ENCODE measurements at places on chromosomes 4 and X. TPM values are rescaled to one million over a fixed set of nuclear protein-coding genes. Genes with fewer than 3 reads are reported as not detected.

DNA sequence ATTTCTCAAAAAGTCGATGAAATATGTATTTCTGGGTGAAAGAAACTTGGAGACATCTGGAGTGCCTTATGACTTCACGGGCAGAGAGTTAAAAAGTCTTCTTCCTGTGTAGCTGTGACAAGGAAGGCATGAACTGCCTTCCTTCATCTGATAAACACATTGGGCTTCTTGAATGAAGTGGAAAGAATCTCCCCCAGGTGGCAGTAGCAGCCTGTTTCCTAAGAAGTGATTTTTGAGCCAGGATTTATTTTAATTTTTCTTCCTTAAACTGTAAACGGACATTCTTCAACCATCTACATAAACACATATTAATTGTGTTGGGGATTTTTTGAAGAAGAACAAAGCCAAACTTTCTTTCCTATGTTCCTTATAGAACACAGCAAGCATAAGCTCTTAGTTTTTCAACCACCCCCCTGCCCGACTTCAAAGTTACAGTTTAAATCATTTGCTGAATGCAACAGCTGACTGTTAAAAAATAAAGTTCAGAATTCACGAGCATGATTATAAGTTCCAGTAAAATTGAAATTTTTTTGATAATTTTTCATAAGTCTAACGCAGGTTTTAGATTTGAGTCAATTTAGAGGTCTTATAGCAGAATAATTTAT is 980 bp upstream of the GIMD1 start:
- peak; percentile 86 for DNase-seq

DNA sequence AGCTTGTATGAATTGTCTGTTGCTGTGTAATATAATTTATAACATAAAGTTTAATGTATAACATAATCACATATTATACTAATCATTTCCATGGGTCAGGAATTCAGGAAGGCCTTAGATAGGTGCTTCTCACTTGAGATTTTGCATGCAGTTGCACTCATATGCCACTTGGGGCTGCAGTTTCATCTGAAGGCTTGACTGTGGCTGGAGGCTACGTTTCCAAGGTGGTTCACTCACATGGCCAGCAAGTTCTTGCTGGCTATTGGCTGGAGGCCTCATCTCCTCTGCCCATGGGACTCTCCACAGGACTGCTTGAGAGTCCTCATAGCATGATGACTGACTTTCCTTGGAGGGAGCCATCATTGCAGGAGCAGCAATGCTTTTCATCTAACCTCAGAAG is 53.4 kb upstream of the STX18 start:
- no peak for DNase-seq

DNA sequence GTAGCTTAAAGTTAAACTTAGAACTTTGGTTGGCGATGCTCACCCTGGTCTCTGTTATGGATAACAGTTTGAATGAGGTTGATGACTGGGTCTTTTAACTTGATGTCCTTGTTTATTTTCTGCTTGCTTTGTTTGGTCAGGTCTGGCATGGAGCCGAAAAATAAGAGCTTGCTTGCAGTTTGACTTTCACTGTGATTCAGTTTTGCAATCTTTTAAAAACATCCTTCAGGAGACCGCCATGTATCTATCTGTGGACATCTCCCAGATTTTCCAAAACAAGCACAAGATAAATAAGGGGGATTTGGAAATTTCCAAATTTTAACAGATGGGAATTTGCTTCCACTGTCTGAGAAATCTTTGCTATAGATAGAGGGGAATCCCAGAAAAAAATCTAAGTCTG is 246.7 kb downstream of the PALLD start:
- peak; percentile 85 for DNase-seq

DNA sequence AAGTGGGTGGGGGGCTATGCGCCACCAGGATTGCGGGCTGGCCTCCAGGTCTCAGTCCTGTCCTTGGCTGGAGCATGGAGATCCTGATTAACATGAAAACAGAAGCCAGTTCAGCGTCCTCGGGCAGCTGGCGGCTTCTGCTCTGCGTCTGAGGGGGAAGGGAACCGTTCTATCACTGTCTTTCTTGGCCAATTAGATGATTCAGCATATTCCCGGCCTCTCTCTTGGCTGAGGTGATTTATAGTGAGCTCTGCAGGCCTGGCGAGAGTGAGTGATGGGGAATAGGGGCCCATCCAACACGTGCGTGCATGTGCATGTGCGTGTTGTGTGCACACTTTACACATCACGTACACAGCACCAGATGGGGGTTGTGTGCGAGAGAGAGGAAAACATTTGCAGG is 145.8 kb upstream of the ATP6AP2 start:
- peak; percentile 1 for DNase-seq

DNA sequence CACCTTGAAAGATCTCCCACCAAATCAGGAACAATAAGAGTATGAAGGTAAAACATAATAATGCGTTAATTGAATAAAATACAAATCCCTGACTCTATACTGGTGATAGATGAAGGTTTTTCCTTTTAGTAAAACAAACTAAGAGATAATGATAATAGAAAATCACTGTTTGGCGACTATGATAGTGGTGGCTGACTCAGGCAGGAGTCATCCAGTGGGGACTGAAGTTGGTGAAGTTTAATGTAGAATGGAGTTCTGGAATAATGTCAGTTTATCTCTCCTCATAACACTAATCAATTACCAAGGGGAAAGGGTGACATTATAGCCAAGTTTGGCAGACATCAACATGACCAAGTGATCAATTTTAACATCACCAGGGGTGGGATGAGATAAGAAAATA is 21.3 kb downstream of the ABCG2 start:
- peak; percentile 73 for DNase-seq

- no peak for DNase-seq
Measured at GRCh38 chr4:3643518-3644433, 111.6 kb upstream of the LRPAP1 start.

- DNase-seq: no peak
Measured at GRCh38 chrX:55167124-55167803, 52.9 kb upstream of the PAGE5 start.

GRCh38 chr4:81722290-81722851 is 250.7 kb upstream of the RASGEF1B start:
- no peak for DNase-seq

GRCh38 chr4:163895378-163896005 is 401.0 kb downstream of the TMA16 start:
- DNase-seq: no peak

GRCh38 chr4:128380306-128380705 is 92.7 kb upstream of the PGRMC2 start:
- no peak for DNase-seq

DNA sequence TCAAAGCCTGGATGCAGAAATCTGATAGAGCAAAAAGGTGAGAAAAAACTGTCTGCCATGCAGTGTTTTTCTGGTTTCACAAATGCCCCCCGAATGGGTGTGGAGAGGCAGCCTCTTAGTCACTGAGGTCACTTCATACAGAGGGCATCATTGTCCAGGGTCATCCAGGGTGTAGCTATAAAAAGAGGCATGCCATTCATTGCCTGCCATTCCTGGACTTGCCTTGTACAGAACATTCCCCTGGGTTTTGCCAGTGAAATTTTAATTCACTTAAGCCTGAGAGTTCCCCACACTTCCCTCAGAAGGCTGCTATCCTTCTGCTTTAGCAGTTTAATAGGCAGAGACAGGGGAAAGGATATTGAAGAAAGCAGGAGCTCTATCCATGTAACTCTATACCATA is 230.3 kb downstream of the UNC5C start:
- DNase-seq: no peak

DNA sequence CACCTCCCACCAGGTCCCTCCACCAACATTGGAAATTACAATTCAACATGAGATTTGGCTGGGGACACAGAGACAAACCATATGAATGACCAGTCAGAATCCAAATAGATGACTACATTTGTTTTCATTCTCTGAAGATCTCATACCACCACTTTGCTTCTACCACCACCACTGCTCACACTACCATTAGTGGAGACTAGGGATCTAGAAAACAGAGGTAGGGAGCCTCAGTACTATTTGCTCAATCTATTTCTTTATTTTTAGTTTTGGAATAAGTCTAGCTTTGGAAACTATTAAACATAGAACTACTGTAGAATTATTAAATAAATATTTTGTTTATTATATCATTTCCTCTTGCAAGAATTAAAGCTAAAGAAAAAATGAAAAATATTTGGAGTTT is 727.9 kb downstream of the CCSER1 start:
- no peak for DNase-seq

DNA sequence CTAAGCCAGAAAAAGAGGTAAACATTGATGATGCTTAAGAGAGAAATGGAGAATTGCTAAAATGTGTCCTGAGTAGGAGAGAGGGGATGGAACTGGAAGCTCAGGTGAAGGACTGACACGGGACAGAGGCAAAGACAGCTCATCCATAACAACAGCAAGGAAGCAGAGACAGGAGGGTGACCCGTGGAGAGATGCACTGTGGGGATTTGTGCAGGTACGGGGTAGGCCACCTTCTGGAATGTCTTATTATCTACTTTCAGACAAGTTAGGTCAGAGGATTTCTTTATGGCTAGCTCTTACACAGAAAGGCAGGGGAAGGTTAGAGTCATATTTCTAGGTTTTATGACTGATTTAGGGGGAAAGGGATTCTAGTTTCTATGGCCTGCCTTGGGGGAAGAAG is 31.7 kb downstream of the RXFP1 start:
- DNase-seq: no peak

DNA sequence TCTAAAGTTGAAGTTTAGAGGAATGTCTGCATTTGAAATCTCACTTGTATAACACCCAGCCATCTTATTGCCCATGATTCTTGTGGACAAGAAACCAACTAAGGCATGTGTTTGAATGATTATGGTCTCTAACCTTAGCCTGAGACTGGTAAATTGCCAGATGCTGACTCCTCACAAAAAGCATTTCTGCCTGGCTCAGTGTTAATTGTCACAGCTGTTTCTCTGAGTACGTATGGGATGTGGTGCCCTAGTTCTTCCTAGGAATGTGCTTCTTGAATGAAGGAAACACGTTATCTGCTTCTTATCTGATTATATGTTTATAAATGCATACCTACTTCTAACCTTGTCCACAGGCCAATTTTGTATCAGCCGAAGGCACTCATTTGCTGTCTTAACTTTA is 63.1 kb upstream of the NDP start:
- DNase-seq: peak; percentile 55

GRCh38 chrX:115898382-115899001 is 272.1 kb upstream of the AGTR2 start:
- peak; percentile 29 for DNase-seq

- peak; percentile 17 for DNase-seq
Measured at GRCh38 chrX:68273887-68274286, 159.4 kb downstream of the OPHN1 start.

ZNF81 gene
- total RNA-seq: 4.5 TPM

TRIM60 gene
- not detected for total RNA-seq

ALG13 gene
- total RNA-seq: 42.7 TPM

PKD2 gene
- 96.7 TPM for total RNA-seq

SPANXC gene
- not detected for total RNA-seq

All from IMR-90 (cell line).